AG04450 (cell line): ENCODE measurements at places on chromosomes 13 and 19.

GRCh38 chr13:65339241-65339640 lies 1890.9 kb downstream of the PCDH9 start:
- DNase-seq, result peak; percentile 11

- no peak for DNase-seq
Observed at GRCh38 chr19:5908773-5909442, 4.2 kb downstream of the VMAC start.

- no peak for DNase-seq
Observed at GRCh38 chr19:15313649-15314279, 18.6 kb downstream of the BRD4 start.

DNA sequence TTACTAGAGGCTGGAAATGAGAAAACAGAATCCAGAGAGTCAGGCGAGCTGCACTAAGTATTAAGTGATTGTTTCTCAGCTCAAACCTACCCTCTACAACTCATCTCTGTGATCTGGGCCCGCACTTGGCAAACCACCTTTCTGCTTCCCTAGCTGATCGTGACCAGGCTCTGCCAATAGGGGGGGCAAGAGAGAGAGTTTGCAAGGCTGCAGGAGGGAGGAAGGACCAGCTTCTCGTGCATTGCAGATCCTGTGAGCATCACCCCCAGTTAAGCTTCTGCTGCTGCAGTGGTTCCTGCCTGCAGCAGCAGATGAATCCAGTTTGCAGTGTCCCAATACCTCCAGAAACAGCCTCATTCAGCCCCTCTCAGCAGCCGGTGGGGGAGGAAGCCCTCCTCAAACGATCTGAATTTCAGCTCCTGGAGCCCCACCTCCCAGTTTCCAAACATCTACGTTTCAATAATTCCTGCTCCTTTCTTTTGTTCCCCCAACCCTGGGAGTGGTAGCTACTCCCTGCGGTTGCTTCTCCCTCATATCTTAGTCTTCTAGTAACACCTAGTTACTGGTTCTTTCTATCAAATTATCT lies 20.0 kb downstream of the XRCC1 start:
- no peak for DNase-seq

DNA sequence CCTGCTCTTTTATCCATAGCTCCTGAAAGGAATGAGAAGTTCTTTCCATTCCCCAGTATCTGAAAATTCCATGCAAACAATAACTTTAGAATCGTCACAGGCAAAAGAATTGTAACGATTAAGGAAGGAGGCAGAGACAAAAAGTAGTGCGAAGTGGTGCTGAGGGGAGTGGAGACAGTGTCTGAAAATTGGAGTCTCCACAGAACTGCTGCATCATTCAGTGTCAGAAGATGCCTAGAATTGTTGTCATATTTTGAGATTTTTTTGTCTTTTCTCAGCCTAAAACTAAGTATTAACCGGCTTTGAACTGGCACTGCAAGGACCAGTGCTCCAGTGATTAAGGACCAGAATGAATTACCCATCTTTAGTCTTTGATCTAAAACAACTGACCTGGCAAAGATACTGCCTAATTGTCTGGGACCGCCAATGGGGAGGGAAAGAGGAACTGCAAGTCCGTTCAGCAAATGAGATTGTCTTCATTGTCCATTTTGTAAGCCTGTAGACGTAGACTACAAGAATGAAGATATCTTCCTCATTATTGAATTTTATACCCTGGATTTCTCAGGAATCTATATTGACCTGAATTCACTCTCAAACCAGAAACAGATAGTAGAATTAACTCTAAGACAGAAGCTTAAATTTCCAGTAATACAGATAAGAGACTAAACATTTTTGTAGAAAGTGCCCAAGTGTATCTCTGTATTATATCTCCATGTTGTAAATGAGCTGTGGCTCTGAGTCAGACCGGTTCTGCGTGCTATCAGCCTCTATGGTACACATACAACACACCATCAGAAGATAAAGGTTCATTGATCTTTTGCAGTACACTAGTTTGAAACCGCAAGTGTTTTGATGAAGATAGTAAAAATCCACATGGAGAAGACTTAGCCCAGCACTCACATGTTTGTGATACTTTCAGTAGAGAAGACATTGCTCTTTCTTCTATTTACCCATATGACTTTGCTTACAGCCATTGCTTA lies 293.2 kb downstream of the EFNB2 start:
- no peak for DNase-seq

DNA sequence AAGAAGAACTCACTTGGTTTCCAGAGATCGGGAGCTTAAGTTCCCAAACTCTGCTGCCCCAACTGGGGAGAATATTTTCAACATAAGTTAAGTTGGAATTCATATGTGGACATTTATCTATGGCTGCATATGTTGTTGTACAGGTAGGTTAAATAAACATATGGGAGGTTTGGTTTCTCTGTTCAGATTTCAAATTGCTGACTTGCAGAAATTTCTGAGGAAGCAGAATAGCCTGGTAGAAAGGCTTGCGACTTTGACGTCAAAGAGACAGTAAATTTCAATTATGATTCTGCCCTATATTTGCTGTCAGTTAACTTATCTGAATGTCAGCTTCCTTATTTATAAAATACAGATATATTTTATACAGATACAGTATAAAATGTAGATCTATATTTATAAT lies 40.0 kb upstream of the TPP2 start:
- DNase-seq, result no peak

DNA sequence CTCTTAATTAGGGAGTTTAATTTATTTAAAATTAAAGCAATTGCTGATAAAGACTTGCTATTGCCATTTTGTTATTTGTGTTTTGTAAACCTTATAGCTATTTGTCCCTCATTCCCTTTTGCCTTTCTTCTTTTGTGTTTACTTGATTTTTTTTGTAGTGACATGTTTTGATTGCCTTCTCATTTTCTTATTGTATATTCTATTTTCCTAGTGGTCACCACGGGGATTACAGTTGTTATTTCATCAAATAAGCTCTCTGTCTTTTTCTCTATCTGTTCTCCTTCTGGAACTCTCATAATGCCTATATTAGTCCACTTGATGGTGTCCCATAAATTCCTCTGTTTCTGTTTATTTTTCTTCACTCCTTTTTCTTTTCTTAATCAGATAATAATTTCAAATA lies 64.4 kb upstream of the FRY start:
- DNase-seq, result no peak

- DNase-seq, result no peak
Observed at GRCh38 chr13:51158365-51158764, 47.3 kb upstream of the C13orf42 start.

DNA sequence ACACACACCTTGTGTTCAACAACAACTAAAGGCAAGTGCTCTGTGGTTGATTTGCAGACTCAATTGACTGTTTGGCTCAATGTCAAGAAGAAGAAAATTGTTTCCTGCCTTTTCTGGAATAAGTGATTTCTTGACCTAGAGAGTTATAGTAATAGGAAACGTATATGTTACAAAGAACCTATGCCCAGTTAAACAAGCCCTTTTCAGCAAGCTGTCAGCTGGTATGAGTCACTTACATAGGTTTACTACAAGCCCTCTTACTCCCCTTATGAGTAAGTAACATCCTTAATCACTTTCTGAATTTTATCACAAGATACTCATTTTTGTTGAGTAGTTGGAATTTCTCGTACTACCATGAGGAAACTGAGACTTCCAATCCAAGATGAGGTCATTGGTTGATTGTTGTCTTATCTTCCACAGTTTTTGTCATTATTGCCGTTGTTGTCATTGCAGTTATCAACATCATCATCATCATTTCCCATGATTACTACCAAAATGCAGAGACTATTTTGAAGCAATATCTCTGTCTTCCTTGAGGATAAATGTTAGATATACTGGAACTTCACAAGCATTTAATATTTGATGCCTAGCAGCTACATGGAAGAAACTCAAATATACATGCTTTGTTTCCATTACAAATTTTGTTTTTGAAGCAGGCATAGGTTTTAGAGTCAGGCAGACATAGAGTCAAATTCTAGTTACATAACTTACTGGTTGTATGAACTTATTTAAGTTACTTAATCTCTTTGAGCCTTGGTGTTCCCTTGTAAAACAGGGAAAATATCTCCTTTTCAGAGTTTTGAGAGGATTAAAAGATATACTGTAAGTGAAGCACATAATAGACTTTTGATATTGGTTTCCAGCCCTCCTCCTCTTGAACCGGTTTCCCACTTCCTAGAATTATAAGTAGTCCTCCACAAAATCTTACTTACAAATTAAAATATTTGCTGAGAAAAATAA lies 106.0 kb downstream of the RAP2A start:
- DNase-seq, result no peak

DNA sequence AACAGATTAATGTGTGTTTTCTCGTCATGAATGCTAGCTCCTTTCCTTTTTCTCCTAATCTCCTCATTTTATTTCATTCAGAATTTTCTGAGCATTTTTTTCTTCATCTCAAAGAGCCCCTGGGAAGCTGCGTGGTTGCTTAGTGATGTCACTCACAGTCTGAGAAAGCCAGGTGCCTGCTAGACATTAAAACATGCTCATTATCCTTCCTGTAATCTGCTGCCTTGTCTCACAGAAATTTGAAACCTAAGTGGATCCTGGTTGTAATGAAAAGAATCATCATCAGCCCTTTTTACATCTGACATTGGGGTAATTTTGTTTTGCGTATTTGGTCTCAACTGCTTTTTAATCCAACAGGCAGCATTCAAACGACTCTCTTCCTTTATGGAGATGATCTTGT lies 108.2 kb upstream of the RNF113B start:
- DNase-seq, result no peak

GRCh38 chr13:48436661-48437288 lies 23.9 kb upstream of the LPAR6 start:
- no peak for DNase-seq

GRCh38 chr19:54560881-54561385 lies 12.7 kb upstream of the LILRA2 start:
- no peak for DNase-seq

DNA sequence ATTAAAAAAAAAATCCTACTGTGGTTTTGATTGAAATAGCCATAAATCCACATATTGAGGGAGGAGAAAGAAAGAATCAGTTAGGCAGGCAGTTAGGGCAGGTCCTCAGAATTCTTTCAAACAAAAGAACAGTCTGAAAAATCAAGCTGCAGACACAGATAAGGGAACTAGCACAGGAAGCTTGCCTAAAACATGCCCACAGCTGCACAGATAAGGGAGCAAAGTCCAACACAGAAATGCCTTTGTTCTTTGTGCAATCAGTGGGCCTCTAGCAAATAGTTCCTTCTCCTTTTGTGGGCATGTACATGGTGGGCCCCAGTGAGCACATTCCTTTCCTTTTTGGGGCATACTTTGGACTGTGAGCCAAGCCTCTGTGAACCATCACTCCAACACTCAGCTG lies 42.7 kb downstream of the UTP14C start:
- no peak for DNase-seq

GRCh38 chr19:7759156-7759555 lies 3.9 kb upstream of the CLEC4M start:
- no peak for DNase-seq

- DNase-seq, result peak; percentile 49
Observed at GRCh38 chr13:46296115-46296822, 84.5 kb downstream of the LRRC63 start.

DNA sequence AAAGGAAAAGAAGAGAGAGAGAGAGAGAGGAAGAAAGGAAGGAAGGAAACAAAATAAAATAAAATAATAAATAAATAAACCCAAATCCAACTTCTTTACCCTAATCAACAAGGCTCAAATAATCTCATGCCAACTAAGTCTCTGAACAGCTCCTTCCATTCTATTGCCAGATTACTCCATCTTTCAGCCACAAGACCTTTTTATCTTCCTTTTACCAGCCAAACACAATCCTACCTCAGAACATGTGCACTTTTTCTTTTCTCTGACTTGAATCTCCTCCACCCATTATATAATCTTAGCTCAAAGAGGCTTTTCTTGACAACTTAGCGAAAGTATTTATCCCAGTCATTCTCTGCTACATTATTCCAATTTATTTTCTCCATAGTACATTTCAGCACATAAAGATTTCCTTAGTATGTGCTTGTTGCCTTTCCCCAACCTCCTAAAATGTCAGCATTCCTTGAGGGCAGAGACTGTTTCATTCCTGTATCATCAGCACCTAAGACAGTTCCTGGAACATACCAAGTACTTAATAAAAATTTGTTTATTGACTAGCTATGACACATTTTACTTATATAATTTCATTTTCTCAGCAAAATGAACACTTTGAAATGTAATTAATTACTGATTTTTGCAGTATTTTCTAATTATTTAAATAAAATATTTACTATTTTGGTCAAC lies 33.5 kb upstream of the USPL1 start:
- no peak for DNase-seq

DNA sequence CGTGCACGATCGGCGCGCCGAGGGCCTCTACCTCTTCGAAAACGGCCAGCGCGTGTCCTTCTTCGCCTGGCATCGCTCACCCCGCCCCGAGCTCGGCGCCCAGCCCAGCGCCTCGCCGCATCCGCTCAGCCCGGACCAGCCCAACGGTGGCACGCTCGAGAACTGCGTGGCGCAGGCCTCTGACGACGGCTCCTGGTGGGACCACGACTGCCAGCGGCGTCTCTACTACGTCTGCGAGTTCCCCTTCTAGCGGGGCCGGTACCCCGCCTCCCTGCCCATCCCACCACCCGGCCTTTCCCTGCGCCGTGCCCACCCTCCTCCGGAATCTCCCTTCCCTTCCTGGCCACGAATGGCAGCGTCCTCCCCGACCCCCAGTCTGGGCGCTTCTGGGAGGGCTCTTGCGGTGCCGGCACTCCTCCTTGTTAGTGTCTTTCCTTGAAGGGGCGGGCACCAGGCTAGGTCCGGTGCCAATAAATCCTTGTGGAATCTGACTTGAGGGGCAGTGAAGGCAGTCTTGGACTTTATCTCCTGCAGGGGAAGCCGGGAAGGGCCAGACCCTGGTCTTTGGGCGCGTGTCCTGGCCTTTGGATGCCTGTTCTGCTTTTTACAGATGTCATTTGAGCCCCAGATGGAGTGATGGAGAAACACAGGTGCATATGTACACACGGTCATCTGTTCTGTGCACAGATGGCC lies 2.2 kb downstream of the CLEC11A start:
- DNase-seq, result no peak

DNA sequence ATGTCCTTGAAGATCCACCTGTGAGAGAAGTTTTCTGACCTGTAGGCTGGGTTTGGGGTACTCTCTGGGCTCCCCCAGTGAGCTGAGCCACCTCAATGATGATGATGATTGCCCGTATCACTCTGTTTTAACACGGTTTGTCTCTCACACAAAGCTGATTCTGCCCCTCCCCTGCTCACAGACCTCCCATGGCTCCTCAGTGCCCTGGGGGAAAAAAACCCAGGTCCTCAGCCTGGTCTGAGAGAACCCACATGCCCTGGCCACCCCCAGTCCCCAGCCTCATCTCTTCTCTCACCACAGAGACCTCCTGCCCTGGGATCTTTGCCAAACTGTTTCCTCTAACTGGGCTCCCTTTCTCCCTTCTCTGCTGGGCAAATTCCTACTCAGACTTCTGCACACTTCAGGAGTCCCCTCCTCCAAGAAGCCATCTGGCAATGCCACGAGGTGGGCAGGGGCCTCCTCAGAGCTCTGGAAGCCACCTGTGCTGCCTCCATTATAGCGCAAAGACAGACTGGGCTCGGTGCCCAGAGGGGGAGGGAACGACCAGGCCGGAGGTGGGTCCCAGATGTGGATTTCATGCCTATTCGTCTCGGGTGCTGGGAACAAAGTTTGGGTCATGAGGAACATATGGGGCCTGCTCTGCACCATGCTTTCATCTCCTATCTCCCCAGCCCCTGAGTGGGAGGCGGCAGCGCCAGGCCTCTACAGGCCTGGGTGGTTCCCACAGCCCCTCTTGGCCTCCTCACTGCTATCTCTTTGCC lies 8.5 kb upstream of the CA11 start:
- no peak for DNase-seq

- DNase-seq, result no peak
Observed at GRCh38 chr19:55398200-55398925, 9.2 kb downstream of the UBE2S start.
